ENCODE measurements at places on chromosomes 5 and 9.

DNA sequence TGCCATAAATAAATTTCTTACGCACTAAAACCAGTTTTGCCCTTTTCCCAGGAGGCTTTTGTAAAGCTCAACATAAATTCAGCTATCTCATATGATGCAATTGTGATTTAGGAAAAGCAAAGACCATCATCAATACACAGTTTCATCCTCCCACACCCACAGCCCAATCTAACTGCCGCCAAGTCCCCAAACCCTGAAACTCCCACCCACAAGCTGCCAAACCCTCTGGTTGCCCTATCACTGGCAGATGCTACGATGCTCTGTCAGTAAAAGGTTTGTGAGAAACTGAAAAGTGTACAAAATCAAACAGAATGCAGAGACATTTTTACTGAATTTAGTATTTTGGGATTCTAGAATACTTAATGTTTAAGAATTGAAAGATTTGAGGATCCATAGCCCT is 42.8 kb upstream of the NR4A3 start:
- DNase-seq, result no peak

GRCh38 chr9:21761309-21761901 is 41.0 kb upstream of the MTAP start:
- DNase-seq, result no peak

- no peak for DNase-seq
Measured at GRCh38 chr9:123316053-123316718, 39.8 kb upstream of the CRB2 start.

DNA sequence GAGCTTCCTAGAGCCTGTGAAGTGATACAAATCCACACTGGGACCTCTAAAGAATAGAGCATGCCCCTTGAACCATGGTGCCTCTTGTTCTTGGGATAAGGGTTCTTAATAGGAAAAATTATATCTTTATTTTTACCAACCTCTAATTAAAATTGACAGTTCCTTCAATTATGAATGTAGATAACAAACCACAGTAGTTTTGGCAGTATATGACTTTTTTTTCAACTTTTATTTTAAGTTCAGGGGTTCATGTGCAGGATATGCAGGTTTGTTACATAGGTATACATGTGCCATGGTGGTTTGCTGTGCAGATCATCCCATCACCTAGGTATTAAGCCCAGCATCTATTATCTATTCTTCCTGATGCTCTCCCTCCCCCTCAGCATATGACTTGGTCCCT is 974 bp downstream of the HEMGN start:
- no peak for DNase-seq

- DNase-seq, result no peak
Measured at GRCh38 chr9:129241725-129242124, 63.7 kb upstream of the IER5L start.

- no peak for DNase-seq
Measured at GRCh38 chr5:11852717-11853087, 51.5 kb downstream of the CTNND2 start.

- no peak for DNase-seq
Measured at GRCh38 chr5:139116100-139116655, 82.0 kb downstream of the SIL1 start.

GRCh38 chr5:78843436-78843835 is 141.7 kb downstream of the ARSB start:
- DNase-seq, result no peak

GRCh38 chr5:55102348-55102747 is at the start of gene GZMA:
TSS of gene GZMA (plus strand) at chr5:55102646. CDS start at chr5:55102683, 37 bp downstream.
- no peak for DNase-seq

- no peak for DNase-seq
Measured at GRCh38 chr5:126793097-126793496, 16.2 kb downstream of the LMNB1 start.

- DNase-seq, result no peak
Measured at GRCh38 chr5:120692325-120692724, 228.2 kb downstream of the PRR16 start.

GRCh38 chr9:119252671-119253299 is 116.5 kb downstream of the BRINP1 start:
- DNase-seq, result no peak

DNA sequence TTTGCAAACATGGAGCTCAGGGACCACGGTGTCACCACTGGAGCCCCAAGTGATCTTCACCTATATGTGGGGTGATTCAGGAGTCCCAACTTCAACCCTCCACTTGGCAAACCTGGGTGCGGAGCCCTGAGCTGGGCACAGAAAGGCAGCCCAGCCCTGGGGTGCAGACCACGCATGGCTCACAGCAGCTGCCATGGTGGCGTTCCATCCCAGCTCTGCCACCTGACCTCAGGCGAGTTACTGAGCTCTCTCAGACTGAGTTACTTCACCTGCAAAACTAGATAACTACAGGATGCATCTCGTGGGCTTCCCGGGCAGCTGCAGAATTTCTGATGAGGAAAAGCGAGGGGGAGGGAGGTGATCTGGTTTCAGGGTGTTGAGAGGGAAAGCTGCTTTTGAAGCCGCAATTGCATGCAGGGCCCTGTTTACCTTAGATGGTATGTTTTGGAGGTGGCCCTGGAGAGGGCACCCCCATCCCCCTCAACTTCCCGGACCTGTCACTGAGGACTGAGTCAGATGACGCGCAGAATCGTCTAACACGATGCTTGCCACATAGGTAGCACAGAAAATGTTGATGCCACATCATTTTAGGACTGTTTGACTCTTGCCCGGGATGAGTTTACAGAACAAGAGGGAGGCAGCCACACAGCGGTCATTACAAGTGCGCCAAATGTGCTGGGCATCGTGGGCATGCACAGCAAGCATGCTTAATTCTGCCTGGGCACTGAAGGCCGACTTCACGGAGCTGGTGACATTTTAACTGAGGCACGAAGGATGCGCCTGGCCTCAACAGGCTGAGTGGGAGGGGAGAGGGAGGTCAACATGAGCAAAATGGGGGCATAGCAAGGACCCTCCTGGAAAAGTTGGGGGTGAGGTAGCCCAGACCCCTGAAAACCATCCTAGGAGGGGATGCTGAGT is 154.6 kb downstream of the COL23A1 start:
- DNase-seq, result no peak

GRCh38 chr5:126948011-126948355 is 82.4 kb downstream of the MARCHF3 start:
- DNase-seq, result no peak

- no peak for DNase-seq
Measured at GRCh38 chr9:100492952-100493351, 20.0 kb downstream of the TMEFF1 start.

GRCh38 chr9:35718721-35719511 is 13.1 kb downstream of the TLN1 start:
- DNase-seq, result no peak

GRCh38 chr9:36029765-36030528 is 6.8 kb upstream of the RECK start:
- no peak for DNase-seq

- no peak for DNase-seq
Measured at GRCh38 chr5:150789943-150790611, 11.5 kb downstream of the SMIM3 start.

DNA sequence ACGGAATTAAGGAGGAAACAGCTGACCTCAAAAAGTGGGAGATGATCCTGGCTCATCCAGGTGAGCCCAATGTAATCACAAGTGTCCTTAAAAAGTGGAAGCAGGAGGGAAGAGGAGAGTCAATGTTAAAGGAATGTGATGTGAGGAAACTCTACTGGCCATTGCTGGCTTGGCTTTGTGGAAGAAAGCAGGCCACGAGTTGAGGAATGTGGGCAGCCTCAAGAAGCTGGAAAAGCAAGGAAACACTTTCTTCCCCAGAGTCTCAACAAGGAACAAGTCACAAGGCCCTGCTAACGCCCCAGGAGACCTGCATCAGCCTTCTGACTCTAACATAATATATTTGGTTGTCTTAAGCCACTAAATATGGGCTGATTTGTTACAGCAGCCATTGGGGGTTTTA is 252.8 kb downstream of the PSAT1 start:
- DNase-seq, result no peak

GRCh38 chr9:125580701-125581286 is 126.2 kb downstream of the MAPKAP1 start:
- DNase-seq, result no peak

- DNase-seq, result no peak
Measured at GRCh38 chr5:139836469-139837208, 41.0 kb downstream of the PSD2 start.

- DNase-seq, result no peak
Measured at GRCh38 chr5:98041661-98042060, 731.8 kb upstream of the RGMB start.

- DNase-seq, result no peak
Measured at GRCh38 chr5:10860645-10861422, 99.8 kb upstream of the DAP start.

DNA sequence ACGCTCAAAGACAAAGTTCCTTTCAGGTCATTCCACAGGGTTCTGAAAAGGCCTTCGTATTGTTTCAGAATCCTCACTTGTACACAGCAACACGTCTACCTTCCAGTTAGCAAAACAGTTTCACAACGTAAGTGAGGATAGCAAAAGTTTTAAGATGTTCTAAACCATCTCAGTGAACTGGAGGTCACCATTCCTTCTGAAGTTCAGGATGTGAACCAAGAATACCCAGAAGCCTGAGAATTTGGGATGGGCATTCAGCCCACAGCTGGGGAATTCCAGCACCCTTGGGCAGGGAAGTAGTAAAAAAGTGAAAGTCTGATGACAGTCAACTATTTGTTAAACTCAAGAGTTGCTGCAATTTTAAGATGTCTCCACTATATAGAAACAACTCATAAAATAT is 224.5 kb downstream of the BNC2 start:
- no peak for DNase-seq

DNA sequence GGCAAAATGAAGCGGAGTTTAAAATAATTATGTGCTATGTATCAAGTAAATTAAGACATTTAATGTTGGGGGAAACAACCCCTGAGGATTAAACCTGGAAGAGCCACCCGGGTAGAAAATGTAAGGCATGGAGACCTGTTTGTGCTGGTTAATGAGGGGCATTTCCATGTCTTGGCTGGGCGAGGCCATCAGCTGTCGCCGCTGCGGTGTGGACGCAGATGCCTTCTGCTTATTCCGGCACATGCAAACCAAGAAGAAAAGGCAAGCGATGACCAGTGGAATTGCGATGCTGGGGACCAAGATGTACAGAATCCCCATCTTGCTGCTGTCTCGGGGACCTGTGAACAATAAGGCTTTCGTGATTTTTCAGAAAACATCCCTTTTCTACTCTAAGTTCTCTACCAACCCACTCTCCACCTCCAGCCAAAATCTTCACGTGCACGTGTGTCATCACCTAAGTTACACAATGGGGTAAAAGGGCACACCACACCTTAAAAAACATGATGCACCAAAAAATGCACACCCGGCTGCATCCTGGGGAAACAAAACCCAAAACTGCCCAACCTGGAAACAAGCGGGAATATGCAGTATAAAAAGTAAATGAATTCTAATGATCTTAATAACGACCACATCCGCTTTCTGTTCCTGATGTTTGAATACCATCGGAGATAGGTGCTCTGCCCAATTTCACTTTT is 223.5 kb downstream of the ROR2 start:
- DNase-seq, result no peak

DNA sequence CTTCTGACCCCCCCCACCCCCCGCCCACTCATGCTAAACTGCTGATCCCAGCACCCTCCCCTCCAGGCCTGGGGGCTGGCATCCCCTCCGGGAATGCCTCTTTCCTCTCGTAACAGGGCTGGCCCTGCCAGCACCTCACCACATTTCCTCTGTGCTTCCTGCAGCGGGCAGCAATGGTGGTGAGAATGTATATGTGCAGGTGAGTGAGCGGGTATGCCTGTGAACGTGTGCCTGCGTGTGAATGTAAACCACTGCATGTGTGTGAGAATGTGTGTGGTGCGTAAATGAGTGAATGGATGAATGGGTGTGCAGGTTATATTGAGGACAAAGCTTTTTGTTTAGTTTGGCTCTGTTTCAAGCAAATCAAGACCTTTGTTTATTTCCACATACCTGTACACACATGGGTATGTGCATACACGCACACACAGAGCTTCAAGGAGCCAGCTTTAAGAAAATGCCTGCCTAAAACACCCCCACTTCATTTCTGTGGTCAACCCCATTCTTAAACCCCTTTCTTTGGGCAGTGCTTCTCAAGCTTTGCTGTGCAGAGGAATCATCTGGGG is 95.7 kb upstream of the SHB start:
- no peak for DNase-seq

DNA sequence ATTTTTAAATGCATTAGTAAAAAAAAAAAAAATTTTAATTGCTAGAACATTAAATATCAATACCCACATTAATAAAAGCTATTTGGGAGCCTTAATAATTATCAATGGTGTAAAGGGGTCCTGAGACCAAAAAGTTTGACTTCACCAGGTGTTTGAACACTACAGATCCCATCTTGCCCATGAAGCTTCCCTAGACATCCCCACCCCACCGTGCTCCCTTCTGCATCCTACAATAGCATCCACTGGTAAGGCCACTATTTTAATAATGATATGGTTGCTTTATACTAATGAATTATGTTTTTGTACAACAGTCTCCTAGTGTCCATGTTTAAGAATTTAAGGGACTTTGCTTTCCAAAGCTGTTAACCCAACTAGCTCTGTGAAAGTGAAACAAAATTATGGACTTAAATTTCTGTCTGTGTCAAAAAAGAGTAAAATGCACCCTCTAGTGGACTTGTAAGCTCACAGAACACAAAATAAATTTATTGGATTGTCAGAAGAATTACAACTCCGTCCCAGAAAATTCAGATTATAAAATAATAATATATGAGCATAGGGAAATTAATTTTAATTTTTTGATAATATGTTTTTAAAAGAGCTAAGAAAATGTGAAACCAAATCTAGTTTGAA is 76.0 kb downstream of the ARL15 start:
- no peak for DNase-seq

DNA sequence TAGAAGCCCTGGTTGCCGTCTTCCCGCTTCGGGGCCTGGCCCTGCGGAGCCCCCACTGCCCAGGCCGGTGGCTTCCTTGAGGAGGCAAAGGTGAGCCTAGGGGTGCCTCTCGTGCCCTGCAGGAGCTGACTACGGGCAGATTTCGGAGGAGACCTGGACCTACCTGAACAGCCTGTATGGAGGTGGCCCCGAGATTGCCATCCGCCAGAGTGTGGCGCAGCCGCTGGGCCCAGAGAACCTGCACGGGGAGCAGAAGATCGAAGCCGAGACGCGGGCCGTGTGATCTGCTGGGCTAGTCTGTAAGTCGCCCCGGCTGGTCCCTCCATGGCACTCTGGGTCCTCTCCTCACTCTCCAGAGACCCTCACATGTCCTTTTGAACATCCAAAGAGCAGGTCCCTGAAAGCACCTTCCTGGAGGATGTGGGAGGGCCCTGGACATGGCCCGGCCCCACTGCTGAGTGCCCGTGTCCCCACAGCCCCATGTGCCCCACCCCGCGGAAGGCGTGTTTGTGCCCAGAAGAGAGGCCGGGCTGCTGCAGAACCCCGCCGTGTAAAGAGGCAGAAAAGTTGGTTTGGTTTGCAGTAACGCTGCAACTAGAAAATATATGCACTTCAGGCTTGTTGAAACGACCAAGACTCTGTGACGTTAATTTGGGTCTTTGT is 44.9 kb downstream of the USP20 start:
- DNase-seq, result no peak

GRCh38 chr5:1510151-1510561 is 13.6 kb downstream of the LPCAT1 start:
- DNase-seq, result no peak
